Stimulated activated CD8-positive, alpha-beta memory T cell treated with anti-CD3 and anti-CD28 coated beads, Interleukin-4, amount 100 ng/mL, for 1 hour (primary cell): ENCODE measurements at places on chromosomes 6 and 20.

- no peak for DNase-seq
Measured at GRCh38 chr20:63497946-63498935, 642 bp downstream of the EEF1A2 start.

GRCh38 chr20:21100578-21101452 is 5.3 kb downstream of the LINC00237 start:
- DNase-seq, result no peak

DNA sequence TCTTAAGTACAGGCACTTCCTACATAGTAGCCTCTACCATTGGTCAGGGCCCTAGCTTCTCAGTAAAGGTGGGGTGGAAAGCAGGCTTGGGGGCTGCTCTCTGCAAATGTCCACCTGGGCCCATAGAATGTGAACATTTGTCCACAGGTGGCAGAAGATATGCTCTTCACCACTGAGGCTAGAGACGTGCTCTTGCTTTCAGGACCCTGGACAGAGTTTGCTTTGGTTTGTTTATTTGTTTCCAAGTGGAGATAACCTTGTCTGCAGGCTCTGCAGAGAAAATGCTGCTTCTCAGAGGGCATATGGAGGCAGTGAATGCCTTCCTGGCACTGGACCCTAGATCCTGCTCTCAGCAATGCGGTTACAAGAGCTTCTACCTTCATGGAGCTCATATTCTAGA is 129.0 kb downstream of the F13A1 start:
- no peak for DNase-seq

GRCh38 chr20:11329271-11329670 is 588.4 kb upstream of the BTBD3 start:
- DNase-seq, result no peak

GRCh38 chr6:167662075-167662880 is 164.4 kb upstream of the AFDN start:
- no peak for DNase-seq

GRCh38 chr6:14875481-14876063 is 370.3 kb upstream of the JARID2 start:
- DNase-seq, result no peak

DNA sequence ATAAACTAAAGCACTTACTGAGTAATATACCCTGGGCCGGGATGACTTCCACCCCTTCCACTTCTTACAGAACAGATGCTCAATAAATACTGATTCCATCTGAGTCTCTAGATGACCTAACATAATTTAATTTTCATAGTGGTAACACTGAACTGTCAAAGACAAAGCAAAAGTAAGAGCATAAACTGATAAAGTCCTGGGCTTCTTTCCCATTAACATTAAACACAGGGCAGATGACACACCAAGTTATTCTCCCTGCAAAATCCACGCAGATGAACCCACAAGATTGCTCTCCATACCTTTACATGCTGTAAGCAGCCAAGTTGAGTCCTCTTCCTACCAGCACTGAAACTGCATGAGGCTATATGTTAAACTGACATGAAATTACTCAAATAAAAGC is 27.1 kb downstream of the AGPAT4 start:
- no peak for DNase-seq

- DNase-seq, result no peak
Measured at GRCh38 chr20:47276251-47276650, 80.2 kb downstream of the ZMYND8 start.

DNA sequence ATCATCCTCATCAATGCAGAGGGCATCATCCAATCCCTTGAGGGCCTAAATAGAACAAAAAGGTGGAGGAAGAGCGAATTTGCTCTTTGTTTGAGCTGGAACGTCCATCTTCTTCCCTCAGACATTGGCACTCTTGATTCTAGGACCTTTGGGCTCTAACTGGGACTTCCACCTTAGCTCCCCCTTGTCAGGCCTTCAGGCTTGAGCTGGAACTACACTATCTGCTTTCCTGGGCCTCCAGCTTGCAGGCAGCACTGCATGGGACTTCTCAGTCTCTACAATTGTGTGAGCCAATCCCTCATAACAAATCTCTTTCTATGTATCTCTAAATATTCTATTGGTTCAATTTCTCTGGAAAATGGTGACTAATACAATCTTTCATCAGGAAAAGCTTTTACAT is 155.4 kb downstream of the MCHR2 start:
- DNase-seq, result no peak

- DNase-seq, result no peak
Measured at GRCh38 chr6:56668158-56668557, 25.5 kb upstream of the DST start.

DNA sequence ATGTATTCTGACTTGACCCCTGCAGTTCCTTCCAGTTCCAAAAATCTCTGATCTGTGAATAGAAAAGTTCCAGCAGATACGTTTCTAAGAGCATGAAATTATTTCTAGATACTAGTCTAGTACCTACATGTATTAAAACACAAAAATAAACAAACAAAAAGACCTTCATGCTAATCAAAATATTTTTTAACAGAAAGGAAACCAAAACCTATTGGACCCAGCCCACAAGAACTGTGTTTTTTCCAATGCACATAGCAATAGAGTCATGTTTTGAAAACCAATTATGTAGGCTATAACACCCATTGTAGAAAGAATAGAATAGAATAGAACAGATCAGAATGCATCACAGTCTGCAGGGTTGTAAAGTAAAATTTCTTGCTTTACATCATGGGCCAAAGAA is 158.6 kb upstream of the TNFAIP3 start:
- DNase-seq, result no peak

DNA sequence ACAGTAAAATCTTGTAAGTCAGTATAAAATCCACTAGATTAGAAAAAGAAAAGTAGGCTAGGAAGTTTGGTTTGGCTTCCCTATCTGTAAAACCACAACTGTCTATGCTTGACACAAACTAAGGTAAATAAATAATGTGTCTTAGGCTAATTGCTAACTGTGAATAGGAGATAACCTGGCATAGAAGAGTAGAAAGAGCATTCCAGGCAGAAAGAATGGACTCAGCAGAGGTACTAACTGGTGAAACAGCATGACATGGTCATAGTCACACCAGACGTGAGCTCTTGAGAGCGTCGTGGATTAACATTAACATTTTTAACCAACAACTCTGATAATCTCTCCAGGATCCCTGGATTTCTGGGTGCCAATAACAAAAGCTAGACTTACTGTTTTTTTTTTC is 8.7 kb upstream of the WTAP start:
- DNase-seq, result no peak

DNA sequence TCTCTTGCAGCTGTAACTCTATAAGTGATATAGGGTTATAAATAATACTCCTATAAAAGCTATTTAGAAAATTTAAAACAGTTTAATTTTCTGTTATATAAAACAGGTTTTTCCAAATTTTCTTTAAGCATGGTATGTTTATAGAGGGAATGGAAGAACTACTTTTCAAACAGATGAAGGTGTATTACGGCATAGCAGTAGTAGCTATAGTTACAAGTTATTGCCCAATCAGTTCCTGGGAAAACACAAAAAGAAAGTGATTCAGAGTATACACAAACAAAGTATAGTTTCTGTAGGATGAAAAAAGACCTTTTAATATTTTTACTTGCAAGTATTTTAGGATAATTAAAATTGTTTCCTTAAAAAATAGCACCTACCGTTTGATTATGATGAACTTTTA is 9.8 kb downstream of the SLC17A5 start:
- no peak for DNase-seq

- DNase-seq, result no peak
Measured at GRCh38 chr6:34072727-34073126, 73.2 kb downstream of the GRM4 start.

DNA sequence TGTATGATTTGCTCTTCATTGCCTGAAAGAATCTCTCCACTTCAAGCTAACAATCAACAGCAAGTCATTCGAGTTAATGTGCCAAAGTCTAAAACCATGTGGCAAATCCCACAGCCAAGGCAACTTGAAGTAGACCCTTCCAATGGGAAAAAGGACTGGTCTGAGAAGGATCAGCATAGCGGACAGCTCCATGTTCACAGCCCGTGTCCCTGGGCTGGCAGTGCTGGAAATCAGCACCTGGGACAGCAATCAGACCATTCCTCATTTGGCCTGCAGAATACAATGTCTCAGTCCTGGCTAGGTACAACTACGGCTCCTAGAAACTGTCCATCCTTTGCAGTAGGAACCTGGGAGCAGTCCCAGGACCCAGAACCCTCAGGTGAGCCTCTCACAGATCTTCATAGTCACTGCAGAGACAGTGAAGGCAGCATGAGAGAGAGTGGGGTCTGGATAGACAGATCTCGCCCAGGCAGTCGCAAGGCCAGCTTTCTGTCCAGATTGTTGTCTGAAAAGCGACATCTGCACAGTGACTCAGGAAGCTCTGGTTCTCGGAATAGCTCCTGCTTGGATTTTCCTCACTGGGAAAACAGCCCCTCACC is 1.1 kb downstream of the GJA10 start:
- DNase-seq, result no peak

GRCh38 chr20:53767206-53767930 is 173.7 kb upstream of the ZNF217 start:
- no peak for DNase-seq

GRCh38 chr20:57615445-57615811 is 4.8 kb downstream of the ZBP1 start:
- no peak for DNase-seq

- no peak for DNase-seq
Measured at GRCh38 chr6:72533606-72534005, 88.3 kb upstream of the KCNQ5 start.

- DNase-seq, result no peak
Measured at GRCh38 chr20:60977901-60978300, 274.2 kb upstream of the CDH4 start.

GRCh38 chr6:8829796-8830195 is 394.5 kb upstream of the SLC35B3 start:
- no peak for DNase-seq

- DNase-seq, result no peak
Measured at GRCh38 chr6:115078555-115078954, 735.7 kb upstream of the HS3ST5 start.

DNA sequence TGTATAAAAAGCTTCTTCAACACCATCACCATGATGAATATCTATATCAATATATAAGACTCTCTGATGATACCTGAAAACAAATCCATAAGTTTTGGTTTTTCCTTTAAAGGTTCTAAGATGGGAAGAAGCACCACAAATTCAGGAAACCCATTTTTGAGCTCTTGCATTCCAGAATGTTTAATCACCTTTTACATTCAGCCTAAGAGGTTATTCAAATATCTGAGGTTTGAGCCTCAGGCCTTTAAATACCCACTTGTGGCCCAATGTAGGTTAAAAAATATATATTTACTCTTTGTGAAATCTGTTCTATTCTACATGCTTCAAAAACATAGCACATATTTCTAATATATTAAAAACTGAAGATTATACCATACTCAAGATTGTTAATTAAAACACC is 17.6 kb downstream of the HDAC2 start:
- DNase-seq, result no peak

GRCh38 chr6:37489697-37490336 is 9.9 kb downstream of the CCDC167 start:
- no peak for DNase-seq

DNA sequence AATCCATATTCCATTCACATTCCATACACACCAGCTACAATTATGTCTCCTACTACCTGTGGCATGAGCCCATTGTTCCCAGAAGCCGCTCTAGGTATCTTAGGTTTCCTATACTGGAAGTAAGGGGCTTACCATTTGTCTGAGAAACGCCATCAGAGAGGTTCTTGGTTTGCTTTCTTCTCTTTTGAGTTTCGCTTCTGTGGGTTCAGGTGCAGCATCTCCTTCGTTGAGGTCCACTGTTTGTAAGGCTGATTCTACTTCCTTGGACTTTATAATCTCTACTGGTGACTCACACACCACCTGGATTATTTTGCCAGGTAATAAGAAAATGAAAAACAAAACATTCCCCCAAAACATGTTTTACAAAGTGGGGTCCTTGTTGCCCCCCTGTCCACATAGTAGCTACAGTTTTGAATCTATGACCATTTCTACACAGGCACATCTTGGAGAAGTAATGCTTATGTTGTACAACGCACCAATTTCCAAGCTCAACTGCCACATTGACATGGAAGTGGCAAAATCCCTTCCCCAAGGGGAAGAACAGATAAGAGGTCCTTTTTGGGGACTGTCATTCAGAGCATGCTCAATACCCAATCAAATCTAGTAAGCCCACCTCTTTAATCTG is 103.5 kb downstream of the BCAS1 start:
- no peak for DNase-seq

- no peak for DNase-seq
Measured at GRCh38 chr6:4598384-4598995, 177.7 kb upstream of the CDYL start.

DNA sequence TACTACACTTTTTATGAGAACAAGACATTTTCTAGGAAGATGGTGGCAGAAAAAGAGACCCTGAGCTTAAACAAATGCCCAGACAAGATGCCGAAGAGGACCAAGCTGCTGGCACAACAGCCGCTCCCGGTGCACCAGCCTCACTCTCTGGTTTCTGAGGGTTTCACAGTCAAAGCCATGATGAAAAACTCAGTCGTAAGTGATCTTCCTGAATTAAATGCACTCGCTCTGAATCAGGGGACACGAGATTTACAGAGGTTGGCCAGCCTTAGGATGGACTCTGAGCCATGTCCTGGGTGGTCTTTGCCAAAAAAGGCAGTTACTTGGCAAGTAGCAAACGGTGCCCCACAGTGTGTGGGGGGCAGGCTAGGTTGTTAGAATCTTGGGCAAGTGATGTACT is 423 bp downstream of the PACRG start:
- no peak for DNase-seq

DNA sequence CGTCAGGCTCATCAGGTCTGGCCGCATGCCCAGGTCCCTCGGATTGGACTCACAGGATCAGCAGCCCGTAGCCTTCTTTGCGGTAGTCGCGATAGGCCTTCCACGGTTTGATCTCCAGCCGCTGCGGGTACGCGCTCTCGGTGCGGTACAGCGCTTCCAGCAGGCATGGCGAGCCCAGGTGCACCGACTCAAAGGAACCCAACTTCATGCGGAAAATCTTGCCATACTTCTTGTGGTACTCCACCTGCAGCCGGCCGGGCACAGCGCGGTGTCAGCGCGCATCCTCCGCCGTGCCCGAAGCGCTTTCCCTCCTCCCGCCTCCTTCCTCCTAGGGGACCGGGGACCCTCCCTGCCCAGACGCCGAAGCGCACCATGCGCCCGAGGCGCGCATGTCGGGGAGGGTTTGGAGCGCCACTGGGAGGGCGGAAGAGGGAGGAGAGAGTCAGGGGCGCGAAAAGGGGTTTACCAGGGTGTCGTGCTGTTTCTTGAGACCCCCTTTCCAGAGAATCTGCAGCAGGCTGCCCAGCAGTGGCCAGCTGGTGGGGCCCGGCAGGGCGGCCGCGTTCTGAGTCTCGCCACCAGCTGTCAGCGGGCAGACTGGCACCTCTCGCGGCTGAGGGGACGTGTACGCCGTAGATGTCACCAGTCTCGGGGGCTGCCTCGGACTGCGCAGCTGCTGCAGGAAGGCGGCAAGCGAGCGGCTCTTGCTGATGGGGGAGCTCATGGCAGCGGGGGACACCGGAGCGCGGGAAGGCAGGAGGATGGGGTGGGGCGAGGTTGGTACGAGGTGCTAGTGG is 732 bp downstream of the CYP24A1 start:
- no peak for DNase-seq

DNA sequence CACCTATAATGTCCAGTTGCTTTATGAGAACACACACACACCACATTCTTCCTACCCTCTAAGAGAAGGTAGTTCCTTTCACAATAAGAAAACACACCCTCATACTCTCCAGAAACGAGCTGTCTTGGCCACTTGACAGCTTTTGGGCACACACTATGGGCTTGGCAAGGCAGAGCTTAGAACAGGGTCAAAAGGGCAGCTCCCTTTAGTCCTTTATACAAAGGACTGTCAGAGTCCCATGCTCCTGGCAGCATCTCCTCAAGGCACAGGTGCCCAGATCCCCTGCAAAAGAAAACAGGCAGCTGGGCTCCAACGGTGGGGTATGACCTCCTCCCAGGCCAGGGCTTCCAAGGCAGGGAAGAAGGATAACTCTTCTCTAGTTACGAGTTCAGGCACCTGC is 4.9 kb upstream of the LYRM2 start:
- no peak for DNase-seq
